HCT116 (cell line): ENCODE measurements at places on chromosomes 2 and 18.

GRCh38 chr2:172489681-172490080 is 62.3 kb downstream of the ITGA6 start:
- no peak for DNase-seq

DNA sequence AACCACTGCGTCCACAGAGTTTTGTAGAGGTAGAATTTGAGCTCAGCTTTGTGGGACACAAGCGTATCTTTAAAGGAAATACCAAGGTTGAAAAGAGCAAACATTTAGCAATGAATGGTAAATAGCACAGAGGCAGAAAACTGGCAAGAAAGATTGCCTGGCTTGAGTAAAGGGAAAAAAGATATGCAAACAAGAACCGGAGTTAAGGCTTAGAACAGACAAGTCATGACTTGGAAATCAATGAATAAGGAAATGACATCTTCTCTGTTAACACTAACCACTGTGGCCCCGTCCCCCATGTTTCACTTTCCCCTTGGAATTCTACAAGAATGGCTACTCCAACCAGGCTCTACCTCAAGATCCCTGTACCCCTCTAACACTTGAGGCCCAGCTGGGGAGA is 3.8 kb downstream of the STAM2 start:
- DNase-seq, result no peak

DNA sequence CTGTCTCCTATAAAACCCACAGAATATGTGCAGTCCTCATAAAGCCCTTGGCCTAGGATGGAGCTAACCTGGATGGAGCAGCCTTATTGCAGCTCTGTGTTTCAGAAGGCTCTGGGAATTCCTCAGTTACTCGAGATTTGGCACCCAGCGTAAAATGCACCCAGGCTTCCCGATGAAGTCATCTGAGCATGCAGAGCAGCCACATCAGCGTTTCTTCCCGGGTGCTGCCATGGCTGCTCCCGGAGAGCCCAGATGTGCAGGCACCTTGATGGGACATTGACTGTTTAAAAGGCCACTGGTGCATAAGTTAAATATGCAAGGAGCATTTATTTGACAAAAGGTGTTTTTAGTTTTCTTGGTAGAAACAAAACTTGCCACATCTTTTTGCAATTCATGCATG is 115.2 kb downstream of the MBP start:
- no peak for DNase-seq

DNA sequence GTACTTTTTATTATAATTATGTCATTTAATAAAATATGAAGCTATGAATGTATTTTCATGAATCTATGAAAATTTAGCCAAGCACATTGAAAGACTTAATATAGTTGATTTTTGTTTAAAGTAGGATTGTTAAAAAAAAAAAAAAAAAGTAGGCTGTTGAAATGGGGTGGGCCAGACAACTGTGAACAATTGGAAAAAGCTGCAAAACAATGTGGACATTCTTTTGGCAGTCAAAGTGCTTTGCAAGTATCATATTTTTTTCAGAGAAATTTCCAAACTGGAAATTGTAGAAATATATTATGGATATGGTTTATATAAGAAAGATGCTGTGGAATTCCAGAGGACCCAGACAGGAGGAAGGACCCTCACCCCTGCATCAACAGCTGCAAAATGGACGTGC is 82.1 kb downstream of the ETAA1 start:
- no peak for DNase-seq
